NCI-H748 treated with DMSO at 0.1 percent for 48 hours (cell line): ENCODE measurements at places on chromosomes 1 and 21.

GRCh38 chr1:203743091-203743571 is 21.9 kb upstream of the LAX1 start:
- no peak for DNase-seq

GRCh38 chr1:245790441-245790840 is 635.7 kb downstream of the KIF26B start:
- DNase-seq = no peak

GRCh38 chr1:19365721-19366120 is 53.6 kb downstream of the SLC66A1 start:
- DNase-seq = no peak

- DNase-seq = no peak
Observed at GRCh38 chr1:27994060-27994459, 34.3 kb downstream of the XKR8 start.

DNA sequence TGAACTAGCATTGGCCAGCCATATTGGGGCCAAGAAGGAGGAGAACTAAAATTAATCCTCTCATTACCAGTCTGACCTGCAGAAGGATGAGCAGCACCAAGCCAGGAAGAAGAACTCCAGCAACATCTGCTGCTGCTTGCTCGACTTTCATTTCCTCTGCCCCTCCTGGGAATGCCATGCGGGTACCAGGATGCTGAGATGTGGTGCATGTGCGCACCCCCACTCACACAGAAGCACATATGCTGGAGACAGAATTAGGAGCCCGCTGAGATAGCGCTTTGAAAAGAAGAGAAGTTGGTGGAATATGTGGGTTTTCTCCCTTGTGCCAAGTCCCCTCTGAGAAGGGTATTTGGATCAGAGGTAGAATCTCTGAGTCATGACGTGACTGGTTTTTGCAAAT is 70.4 kb downstream of the PLXNA2 start:
- DNase-seq = no peak
